GM12864 (cell line): ENCODE measurements at places on chromosomes 6 and 20.

- no peak for DNase-seq
These were observed 420.3 kb upstream of the FLRT3 start for GRCh38 chr20:14757728-14758127.

DNA sequence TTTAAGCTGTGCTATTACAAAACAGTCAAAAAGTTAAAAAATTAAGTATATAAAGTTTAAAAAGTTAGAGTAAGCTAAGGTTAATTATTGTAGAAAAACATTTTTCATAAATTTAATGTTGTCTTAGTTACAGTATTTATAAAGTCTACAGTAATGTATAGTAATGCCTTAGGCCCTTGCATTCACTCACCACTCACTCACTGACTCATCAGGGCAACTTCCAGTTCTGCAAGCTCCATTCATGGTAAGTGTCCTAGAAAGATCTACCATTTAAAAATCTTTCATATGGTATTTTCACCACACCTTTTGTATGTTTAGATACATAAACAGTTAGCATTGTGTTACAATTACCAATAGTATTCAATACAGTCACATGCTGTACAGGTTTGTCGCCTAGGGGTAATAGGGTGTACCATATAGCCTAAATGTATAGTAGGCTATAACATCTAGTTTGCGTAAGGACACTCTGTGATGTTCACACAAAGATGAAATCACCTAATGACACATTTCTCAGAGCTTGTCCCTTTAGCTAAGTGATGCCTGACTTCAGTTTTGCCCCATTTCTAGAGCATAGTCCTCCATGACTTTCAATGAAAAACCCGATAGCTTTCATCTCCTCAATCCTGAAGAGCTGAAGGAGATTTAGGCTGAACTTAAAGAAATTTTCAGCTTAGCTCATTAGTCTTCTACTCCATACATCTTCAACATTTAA lies 14.9 kb upstream of the HLA-DRA start:
- DNase-seq = no peak

GRCh38 chr6:38370653-38371601 lies 268.8 kb downstream of the BTBD9 start:
- no peak for DNase-seq

- no peak for DNase-seq
These were observed 124.3 kb upstream of the SOX4 start for GRCh38 chr6:21469213-21469612.

DNA sequence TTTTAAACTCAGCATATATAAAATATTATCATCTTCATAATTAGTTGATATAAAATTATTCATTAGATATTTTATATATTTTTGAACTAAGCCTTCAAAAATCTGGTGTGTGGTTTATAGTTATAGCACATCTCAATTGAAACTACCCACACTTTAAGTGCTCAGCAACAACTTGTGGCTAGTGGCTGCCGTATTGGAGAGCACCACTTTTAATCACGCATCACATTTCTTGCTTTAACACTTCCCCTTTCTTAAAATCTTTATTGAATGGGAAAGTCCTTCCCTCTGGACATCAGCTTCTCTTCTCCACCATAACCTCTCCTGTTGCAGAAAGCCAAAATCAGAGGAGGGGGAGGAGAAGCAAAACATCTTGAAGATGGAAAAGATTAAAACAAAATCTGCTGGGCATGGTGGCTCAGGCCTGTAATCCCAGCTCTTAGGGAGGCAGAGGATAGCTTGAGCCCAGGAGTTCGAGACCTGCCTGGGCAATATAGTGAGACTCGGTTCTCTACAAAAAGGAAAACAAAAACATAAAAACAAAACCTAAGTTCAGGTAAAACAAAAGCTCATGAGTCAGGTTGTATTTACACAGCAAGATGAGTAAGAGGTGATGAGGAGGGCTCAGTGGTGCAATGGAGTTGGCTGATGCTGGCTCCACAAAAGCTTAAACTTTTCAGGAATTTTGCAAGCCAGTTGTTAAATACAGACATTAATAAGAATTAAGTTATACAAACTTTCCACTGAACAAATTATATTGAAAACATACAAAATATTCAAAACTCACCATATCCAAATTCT lies 237.0 kb upstream of the SUPT3H start:
- DNase-seq = no peak

GRCh38 chr6:40353967-40354452 lies 233.2 kb downstream of the LRFN2 start:
- no peak for DNase-seq

DNA sequence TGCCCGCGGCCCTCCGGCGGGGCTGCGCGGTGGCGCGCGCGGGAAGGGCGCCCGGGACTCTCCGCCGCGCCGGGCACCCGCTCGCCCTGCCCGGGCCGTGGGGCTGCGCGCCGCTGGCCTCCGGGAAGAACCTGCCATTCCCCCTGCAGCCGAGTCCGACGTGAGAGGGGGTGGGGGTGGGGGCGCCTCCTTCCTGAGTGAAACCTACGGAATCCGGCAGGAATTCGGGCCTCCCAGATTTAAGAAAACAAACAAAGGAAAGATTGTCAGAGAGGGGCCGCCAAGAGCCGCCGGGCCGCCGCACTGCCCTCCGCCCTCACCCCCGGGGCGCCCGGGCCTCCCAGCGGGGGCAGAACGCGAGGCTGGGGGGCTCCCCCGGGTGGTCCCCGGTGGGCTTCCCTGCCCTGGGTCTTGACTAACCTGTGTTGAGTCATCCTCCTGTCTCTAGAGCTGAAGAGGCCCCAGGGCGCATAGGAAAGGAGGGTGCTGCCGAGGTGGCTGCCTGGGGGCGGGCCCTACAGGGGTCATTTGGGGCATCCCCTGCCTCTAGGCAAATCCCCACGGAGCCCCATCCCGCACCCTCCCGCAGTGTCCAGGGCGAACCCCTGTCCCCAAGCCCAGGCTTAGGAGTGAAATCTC lies 42.2 kb upstream of the FOXP4 start:
- no peak for DNase-seq

GRCh38 chr6:144624246-144624645 lies 339.1 kb downstream of the UTRN start:
- DNase-seq = no peak

GRCh38 chr6:155187994-155188706 lies 75.7 kb upstream of the CLDN20 start:
- DNase-seq = no peak

- no peak for DNase-seq
These were observed 712 bp downstream of the ABHD16A start for GRCh38 chr6:31702405-31702818.

DNA sequence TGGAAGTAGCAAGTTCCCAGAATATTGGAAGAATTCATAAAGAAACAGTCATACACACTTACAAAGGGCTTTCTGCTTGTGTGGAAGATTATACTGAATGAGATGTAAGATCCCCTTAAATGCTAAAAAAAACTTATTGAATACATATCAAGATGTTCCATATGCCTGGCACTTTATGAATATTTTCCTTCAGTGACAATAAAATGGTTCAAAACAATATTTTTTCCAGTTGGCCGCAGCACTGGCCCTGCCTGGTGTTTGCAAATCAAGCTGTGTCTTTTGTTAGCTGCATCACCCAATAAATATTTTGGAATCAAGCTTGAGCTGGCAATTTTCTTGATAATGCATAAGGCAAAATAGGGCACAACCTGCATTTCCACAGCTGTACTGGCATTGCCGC lies 51.2 kb downstream of the CFAP61 start:
- DNase-seq = no peak

DNA sequence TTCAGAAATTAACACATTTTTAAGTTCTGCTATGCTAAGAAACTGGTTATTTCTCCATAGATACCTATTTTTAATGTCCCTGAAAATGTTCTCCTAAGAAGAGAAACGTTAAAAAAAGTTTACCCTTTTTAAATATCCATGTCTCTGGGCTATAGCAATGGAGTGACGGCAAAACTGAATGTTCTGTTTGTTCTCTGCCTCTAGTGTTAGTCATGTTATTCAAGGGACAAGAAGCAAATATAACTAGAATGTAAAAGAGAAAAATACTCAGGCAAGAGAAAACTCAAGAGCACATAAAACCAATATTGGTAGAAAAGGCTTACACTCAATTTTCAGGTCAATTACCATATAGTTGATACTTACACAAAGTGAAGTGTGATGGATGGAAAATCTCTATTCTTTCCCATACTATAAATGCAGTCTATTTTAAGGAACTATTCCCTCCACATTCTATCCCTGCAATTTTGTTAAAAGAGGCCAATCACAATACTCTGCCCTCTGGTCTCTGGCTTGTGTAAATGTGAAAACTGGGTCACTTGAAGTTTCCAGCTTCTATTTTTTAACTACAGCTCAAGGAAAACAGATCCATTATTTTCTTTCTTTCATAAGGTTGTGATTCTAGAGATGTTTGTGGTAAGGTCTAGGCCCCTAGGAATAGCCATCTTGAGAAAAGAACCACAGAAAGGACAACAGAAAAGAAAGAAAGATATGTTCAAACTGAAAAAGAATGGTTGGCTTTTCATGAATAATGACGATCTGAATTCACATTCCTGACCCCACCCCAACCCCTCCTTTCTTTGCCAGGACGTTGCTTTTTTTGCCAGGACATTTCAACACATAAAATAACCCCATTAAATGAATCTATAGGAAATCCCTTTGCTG lies 200.3 kb upstream of the FAM83B start:
- DNase-seq = no peak

- no peak for DNase-seq
These were observed 988 bp downstream of the ECHDC1 start for GRCh38 chr6:127342296-127342945.

DNA sequence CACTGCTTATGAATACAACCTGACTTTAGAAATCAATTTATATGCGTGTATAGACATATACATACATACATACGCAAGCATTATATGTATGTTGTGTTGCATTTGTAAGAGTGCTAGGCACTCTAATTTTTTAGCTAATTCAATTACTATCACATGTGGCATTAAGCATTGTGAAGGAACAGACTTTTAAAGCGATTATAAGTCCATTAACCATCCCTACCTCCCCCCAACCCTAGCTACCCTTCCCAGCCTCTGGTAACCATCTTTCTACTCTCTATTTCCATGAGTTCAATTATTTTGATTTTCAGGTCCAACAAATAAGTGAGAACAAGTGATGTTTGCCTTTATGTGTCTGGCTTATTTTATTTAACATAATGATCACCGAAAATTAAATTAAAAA lies 453.8 kb downstream of the DOK5 start:
- DNase-seq = no peak

GRCh38 chr6:109081516-109082187 lies 13.0 kb downstream of the SESN1 start:
- DNase-seq = no peak

DNA sequence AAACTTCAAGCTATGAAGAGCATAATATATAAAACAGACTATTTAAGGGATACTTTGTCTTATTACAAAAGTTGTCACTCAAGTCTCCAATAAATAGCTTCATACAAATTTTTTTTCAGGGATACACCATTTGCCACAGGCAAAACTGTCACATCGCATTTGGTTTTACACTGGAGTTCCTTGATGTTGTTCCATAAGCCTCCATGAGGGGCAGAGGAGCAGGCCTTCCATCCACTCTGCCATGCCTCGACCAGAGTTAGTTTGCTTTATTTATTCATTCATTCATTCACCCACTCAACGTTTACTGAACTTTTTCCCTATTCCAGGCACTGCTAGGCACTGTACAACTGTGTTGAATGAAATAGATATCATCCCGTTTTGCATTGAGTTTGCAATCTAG lies 246.6 kb downstream of the PHF3 start:
- DNase-seq = no peak

DNA sequence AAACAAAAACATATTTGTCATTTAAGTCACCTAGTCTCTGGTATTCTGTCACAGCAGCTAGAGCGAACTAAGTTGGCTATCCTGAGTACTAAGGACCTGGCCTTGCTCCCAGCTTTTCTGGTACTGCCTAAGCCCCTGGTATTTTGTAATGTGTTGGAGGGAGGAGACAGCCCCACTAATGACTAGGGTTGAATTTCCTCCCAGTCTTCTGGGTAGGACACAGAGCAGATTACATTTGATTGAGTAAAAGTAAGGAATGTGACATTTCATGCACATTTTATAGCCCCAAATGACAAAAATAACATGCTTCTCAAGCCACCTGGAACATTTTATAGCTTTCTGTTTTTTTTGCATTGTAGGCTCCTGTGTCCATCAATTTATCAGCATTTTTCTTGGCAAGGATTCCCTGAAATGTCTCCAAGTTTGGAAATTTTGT lies 47.9 kb upstream of the DDR1 start:
- DNase-seq = no peak

DNA sequence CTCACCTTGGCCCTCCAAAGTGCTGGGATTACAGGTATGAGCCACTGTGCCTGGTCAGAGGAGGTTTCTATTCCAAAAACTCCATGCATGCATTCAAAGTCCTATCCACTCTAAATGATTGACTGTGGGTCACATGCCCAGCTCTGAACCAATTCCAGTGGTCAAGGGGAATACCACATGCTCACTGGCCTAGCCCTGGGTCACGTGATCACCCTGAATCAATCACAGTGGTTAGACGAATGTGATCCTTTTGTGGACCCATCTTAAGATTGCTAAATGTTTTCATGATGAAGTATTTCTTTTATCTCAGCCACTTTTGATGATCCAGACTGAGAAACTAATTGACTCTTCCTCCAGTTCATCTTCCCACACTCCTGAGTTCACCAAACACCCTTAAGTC lies 475.8 kb downstream of the PREX1 start:
- no peak for DNase-seq

GRCh38 chr6:80163754-80164187 lies 57.3 kb downstream of the BCKDHB start:
- peak; percentile 27 for DNase-seq

DNA sequence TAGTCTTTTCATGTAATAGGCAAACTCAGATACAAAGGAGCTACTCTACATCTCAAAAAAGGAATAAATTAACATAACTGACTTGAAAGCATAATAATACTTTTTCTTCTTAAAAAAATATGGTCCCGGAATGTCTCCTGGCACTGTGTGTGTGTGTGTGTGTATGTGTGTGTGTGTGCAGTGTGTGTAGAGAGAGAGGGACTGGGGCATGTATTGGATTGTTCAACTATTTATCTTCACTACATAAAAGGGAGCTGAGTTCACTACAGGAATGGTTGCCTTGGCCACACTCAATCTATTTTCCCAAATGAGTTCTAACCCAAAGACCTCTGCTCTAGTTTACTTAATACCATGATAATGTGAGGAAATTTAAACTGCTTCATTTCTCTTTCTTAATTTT lies 51.1 kb downstream of the B3GAT2 start:
- DNase-seq = no peak

DNA sequence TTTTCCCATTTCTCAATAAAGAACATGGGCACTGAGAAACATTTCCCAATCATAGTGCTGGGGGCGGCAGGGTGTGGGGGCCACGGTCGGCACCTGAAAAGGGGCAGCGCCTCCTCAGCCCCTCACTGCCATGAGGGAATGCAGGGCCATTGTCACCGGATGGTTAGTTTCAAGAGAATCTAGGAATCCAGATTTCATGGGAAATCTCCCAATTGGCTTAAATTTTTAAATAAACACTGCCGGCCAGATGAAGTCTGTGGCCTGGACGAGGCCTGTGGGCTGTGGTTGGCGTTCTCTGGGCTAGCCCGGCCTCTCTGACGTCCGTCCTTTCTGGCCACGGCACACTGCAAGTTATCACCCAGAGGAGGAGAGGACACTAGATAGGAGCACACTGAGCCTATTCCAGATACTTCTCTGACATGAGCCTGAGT lies 25.6 kb downstream of the MANBAL start:
- no peak for DNase-seq

- no peak for DNase-seq
These were observed 197.7 kb upstream of the PREP start for GRCh38 chr6:105600336-105601260.
